ENCODE measurements at places on chromosomes 16 and 17.
A peak's percentile ranks its signal among the peaks of the same experiment; 100 is the strongest.

GRCh38 chr16:74874123-74874522 is 99.5 kb upstream of the FA2H start:
- DNase-seq, result no peak

- DNase-seq, result peak; percentile 64
Measured at GRCh38 chr16:87657621-87658192, 55.4 kb downstream of the JPH3 start.

GRCh38 chr16:53888222-53888621 is 184.3 kb downstream of the FTO start:
- no peak for DNase-seq

GRCh38 chr16:59688006-59688405 is 953.9 kb upstream of the GOT2 start:
- no peak for DNase-seq

- DNase-seq, result no peak
Measured at GRCh38 chr17:12094336-12094735, 73.7 kb downstream of the MAP2K4 start.

- peak; percentile 61 for DNase-seq
Measured at GRCh38 chr17:57747221-57748017, 2.3 kb upstream of the CCDC182 start.

DNA sequence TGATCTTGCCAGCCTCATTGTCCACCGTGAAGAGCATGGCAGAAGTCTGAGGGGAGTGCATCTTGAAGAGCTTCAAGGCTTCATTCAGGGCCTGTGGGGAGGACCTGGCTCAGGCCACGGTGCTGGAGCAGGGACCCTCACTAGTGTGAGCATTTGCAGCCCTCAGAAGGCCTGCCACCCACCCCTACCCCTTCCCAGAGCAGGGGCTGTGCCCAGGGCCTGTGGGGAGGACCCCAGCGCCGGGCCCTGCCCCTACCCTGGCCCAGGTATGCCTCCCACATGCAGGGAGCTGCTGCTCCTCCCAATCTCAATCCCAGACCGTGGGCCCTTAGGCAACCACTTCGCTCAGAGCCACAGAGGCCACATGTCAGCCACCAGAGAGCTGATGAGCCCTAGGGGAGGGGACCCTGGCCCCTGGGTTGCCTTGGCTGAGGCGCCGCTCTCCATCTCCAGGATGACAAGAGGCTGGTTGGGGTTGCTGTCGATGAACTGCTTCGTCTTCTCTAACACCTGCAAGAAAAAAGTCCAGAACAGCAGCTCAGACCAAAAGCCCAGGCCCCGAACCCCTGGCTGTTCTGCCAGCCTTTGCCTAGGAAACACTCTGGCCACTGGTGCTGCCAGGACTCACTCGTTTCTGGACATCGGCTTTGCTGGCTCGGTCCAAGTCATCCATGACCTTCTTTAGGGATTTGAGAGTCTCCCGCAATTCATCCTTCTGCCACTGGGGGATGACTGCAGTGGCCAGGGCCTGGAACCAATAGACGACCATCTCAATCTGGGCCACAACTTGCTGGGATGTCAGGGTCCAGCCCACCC is 1.8 kb upstream of the EXOSC6 start:
- peak; percentile 50 for DNase-seq

- peak; percentile 32 for DNase-seq
Measured at GRCh38 chr17:5820721-5821456, 236.6 kb upstream of the NLRP1 start.

GRCh38 chr16:15803618-15804017 is 53.2 kb downstream of the MYH11 start:
- DNase-seq, result no peak

- no peak for DNase-seq
Measured at GRCh38 chr16:72036098-72036497, 18.2 kb upstream of the HP start.

DNA sequence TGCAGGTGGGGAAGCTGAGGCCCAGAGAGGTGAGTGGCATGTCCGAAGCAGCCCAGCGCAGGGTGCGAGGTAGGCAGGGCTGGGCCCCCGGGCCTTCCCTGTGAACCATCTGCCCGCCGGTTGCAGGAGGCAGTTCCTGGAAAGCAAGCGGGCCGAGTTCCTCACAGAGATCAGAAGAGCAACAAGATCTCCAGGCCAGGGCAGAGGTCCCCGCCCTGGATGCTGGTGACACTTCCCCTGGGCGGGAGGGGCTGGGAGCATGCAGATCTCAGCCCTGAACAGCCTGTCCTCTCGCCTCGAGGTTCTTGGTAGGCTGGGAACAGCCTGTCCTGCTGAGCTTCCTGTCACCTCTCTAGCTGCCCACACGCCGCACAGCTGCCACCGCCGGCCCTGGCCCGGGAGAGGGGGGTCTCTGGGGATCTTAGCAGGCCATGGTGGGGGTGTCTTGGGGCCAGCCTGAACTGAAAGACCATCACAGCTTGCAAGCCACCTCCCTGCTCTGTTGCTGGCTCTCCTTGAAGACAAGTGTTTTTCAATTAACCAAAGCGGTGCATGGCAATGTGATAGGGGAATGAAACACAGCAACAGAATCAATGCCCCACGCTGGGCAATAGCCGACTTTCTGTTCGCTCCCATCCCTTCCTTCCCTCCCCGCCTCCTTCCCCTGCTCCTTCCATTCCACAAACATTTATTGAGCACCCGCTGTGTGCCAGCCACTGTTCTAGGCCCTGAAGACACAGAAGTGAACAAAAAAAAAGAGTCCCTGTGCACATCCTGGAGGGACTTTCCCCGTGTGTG is 31.7 kb downstream of the SOCS1 start:
- peak; percentile 87 for DNase-seq

GRCh38 chr16:79792076-79792475 is 191.5 kb upstream of the MAF start:
- DNase-seq, result no peak

DNA sequence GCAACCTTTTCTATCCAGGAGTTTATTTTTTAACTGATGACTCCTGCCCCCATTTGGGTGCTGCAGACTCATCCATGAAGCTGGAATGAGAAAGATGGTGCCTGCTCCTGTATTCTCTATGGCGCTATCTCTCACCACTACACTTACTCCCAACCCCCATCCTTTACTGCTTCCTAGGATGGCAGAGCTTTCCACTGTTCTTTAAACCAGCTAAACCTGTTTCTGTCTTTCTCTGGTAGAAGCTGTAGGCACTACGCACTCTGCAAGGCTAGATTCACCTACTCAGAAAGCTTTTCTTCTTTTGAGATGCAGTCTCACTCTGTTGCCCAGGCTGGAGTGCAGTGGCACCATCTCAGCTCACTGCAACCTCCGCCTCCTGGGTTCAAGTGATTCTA is 47.0 kb downstream of the ADAMTS18 start:
- DNase-seq, result no peak

GRCh38 chr17:59893676-59894100 is 767 bp downstream of the RPS6KB1 start:
- DNase-seq, result no peak

DNA sequence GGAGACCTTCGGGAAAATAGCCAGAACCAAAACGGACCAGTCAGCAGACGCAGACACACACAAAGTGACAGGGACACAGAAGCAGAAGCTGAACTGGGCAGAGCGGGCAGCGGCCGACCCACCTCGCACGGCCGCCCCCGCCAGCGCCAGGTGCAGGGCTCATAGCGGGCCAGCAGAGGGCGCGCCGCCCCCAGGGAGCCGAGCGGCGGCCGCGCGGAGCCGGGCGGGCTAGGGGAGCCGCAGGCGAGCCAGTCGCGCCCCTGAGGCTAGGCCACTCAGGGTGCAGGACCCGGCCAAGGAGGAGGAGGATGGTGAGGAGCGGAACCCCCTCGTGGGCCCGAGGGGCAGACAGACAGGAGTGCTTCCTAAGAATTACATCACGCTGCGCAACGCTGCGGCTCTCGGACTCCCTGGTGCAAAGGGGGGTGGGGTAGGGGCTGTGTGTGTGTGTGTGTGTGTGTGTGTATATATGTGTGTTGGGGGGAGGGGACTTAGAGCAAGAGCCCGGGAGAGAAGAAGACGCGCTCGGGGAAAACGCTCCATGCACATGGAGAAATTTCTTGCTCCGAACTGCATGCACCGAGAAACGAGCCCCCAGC is 913 bp upstream of the NOG start:
- DNase-seq, result peak; percentile 62

GRCh38 chr17:37373530-37374159 is 2.1 kb upstream of the C17orf78 start:
- DNase-seq, result peak; percentile 85

DNA sequence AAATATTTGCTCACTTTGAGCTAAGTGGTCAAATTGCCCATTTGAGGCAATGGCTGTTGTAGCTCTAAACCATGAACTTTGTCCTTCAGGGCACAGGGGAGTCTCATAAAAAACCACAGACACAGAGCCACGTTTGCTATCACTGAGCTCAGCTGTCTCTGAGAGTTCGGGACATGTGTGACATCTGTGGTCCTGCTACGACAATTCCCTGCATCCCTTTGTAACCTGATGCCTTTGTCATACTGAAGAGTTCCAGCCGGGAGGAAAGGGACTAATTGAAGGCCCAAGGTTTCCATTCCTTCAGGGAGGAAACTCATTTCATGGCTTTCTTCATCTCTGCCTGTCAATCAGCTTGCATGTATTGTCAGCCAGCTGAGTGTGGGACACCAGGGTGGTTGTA is 599.4 kb upstream of the CDH5 start:
- no peak for DNase-seq

DNA sequence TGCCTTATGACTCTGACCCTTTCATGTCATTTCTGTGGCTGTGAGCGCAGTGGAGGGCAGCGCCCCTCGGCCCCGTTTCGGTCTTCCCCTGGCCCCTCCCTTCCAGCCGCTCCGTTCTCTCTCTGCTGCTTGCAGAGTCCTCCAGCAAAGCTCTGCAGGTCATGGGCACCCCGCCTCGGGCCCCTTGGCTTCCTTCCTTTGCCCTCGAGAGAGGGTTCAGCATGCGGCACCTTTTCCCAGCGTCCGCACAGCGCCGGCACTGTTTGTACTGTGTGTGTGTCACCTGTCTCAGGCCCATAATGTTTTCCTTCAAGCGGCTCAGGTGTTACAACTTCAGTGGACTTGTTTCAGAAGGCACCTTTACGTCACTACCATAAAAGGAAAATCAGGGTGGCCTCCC is 98.5 kb downstream of the RAP1GAP2 start:
- no peak for DNase-seq

- DNase-seq, result no peak
Measured at GRCh38 chr17:32152130-32152529, 9.8 kb downstream of the RHOT1 start.

DNA sequence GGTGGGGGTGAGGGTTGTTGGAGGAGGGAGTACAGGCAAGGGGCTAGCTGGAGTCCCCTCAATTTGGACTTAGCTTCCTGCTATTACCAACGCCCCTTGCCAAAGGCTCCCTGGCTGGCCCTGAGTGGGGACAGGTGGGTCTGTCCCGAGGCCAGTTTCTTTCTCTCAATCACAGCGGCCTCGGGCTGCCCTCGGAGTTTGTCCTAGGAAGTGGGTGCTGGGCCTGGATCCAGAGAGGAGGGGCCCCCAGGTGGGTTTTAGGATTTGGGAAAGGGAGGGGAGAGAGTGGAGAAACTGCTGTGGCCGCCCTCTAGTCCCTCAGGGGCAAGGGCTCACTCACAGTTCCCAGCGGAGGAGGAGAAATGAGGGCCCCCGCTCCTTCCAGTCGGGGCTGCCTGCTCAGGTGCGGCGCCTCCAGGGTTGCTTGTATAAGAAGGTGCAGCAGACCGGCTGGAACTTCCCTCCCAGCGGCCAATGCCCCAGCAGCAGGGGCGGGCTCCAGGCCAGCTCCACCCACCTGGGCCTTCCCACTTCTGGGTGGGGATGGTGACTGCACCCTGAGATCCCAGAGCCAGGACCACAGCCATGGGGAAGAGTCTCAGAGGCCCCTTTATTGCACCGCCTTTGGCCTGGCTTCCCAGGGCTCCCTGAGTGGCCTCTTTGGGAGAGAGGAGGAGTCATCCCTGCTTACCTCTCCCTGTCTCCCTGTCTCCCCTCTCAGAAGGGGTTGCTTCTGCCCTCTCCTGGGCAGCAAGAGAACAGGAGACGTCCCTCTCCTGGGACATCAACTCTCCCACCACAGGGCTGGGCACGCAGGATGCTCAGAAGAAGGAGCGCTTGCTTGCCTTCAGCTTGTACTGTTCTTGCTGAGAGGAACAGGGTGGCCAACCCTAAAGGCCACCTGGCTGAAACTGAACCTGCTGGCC is 112.0 kb upstream of the SMURF2 start:
- DNase-seq, result no peak

GRCh38 chr17:48704361-48705248 is 17.7 kb downstream of the PRAC1 start:
- no peak for DNase-seq

DNA sequence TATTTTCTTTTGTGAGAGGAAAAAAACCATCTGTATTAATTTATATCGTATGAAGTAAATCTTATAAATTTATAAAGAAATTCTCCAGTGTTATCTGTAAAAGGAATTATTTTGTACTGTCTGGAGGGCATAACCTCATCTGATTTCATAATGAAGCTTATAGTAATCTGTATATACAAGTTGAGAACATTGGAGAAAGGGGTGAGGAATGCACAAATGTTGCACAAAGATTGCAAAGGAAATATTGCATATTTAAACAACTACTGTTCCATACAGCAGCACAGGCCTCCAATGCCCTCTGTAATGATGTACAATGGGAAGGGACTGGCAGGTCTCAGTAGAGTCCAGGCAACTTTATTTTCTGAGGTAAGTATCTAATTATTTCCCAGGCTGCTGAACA is 50.8 kb upstream of the KCNJ16 start:
- no peak for DNase-seq

DNA sequence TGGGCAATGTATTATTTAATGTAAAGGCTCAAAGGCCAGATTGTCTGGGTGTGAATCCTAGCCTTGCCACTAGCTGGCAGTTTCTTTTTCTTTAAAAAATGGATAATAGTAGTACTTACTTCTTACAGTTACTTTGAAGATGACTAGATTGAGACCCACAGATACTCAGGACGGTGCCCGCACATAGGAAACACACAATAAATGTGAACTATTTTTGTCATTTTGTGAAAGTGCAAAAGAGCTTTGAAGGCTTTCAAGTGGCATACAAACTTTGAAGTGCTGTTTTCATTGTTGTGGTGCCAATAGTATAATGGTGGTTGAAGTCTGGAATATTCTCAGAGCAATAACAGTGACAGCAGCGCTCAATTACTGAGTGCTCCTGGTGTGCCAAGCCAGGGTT is 63.6 kb downstream of the OTOA start:
- DNase-seq, result no peak

DNA sequence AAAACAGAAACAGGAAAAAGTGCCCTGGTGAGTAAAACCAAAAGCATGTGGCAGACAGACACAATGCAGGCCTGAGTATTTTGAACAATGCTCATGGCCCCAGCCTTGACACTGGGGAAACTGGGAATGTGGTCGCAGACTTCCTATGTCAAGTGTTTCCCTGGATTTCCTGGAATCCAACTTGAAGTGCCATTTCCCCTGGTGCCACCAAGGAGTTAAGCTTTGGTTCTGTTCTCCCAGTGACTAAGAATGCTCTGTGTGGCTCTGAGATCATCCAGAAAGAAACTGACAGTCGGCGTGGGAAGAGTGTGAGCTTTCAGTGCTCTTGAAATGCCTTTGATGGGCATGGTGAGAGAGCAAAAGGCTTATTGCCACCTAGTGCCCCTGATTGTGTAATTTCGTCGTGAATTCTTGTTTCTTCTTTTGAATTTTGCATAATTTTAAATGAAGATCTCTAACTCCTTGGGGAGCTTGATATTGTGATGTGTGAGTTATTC is 96.0 kb downstream of the YPEL2 start:
- DNase-seq, result peak; percentile 74

- DNase-seq, result no peak
Measured at GRCh38 chr17:1762901-1763898, 1.3 kb downstream of the SERPINF1 start.

- no peak for DNase-seq
Measured at GRCh38 chr17:76678330-76678729, 32.4 kb downstream of the MXRA7 start.

GRCh38 chr16:1428511-1428910 is 2.4 kb upstream of the PERCC1 start:
- DNase-seq, result peak; percentile 62
